HCT116 (cell line): ENCODE measurements at places on chromosomes 5 and 9. TPM values are rescaled to one million over a fixed set of nuclear protein-coding genes. Genes with fewer than 3 reads are reported as not detected.

The TMOD1 gene
- total RNA-seq: 4.4 TPM

The FOXD1 gene
- 26.8 TPM for total RNA-seq

DNA sequence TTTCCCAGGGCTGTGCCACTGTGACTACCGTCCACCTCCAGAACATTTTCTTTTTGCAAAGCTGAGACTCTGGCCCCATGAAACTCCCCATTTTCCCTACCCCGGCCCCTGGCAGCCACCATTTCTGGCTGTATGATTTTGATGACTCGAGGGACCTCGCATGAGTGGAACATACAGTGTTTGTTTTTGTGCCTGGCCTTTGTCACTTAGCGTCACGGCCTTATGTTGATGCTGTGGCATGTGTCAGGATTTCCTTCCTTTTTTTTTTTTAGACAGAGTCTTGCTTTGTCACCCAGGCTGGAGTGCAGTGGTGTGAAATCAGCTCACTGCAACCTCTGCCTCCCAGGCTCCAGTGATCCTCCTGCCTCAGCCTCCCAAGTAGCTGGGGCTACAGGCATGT is 42.7 kb downstream of the ASS1 start:
- DNase-seq: no peak

The CAMK2A gene
- total RNA-seq: not detected

GRCh38 chr5:68894673-68895072 is 199.1 kb upstream of the SLC30A5 start:
- no peak for DNase-seq

DNA sequence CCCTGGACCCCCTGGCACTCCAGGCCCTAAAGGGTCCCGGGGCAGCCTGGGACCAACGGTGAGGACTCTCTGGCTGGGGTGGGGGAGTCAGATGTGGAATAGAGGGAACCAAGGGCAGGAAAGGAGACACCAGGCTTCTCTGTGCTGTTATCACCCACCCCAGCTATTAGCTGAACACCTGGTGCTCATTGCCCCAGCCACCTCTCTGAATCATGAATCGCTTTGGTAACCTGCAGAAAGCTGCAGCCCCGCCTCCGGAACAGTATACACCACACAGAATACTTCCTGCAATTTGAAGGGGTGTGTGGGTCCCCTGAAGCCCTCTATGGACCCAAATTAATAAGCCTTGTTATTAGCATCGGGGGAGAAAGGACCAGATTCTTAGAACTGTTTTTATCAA is 40.4 kb upstream of the ORM1 start:
- DNase-seq: no peak

DNA sequence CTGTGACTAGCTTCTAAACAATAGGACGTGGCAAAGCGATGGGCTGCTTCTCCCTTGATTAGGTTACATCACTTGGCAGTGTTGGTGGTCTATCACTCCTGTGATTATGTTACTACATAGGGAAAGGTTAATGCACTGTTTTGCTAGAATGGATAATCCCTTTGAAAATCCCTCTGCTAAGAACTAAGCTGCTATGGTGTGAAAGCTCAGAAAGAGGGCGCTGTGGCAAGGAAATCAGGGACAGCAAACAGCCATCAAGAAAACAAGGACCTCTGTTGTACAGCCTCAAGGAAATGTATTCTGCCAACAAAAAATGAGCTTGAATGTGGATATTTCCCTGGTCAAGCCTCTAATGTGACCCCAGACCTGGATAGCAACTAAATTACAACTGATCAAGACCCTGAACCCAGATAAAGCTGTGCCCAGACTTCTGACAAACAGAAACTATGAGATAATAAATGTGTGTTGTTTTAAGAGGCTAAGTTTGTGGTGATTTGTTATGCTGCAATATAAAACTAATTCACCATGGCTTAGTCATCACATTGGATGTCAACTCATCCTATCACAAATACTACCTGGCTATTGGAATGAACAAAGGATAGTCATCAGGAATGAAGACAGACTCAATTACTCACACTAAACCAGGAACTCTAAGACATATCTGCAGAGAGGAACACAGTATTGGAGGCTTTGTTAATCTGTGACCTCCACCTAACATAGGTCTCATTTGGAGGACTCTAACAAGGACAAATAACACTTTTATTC is 1215.9 kb downstream of the EFNA5 start:
- DNase-seq: peak; percentile 59

DNA sequence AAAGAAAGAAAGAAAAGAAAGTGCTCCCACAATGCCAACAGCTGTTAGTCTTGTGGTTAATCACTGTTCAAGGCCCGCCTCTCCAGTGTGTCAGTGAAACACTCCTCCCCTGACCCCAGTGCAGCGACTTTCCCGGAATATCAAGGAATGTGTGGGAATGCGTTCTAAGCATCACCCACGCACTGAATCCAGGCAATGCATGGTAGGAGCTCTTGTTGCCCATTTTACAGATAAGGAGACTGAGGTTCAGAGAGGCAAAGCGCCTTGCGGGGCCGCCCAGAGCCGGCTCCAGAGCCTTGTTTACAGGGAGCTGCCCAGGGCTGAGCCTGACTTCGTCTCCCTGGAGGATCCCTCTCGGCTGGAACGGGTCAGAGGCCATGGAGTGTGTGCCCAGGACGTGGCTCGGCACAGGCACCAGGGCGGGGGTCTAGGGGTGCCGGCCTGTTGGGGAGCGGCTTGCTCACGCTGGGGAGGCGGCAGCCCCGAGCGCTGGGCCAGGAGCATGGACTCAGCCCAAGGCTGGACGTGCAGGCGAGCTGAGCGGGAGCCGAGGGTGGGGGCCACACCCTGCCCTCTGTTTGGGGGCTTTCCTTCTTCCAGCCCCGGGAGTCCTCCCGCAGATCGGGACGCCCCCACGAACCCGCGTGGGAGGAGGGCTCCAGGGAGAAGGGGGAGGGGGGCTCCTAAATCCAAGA is 823 bp downstream of the ST6GALNAC6 start:
- DNase-seq: no peak

DNA sequence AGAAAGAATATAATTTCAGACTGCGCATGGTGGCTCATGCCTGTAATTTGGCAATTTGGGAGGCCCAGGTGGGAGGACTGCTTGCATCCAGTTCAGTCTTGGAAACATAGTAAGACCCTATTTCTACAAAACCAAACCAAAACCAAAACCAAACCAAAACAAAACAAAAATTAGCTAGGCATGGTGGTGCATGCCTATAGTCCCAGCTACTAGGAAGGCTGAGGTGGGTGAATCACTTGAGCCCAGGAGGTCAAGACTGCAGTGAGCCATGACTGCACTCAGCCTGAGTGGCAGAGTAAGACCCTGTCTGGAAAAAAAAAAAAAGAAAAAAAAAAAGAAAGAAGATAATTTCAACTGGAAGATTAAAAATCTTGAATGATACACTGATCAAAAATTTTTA is 137.0 kb upstream of the ACOT12 start:
- no peak for DNase-seq

DNA sequence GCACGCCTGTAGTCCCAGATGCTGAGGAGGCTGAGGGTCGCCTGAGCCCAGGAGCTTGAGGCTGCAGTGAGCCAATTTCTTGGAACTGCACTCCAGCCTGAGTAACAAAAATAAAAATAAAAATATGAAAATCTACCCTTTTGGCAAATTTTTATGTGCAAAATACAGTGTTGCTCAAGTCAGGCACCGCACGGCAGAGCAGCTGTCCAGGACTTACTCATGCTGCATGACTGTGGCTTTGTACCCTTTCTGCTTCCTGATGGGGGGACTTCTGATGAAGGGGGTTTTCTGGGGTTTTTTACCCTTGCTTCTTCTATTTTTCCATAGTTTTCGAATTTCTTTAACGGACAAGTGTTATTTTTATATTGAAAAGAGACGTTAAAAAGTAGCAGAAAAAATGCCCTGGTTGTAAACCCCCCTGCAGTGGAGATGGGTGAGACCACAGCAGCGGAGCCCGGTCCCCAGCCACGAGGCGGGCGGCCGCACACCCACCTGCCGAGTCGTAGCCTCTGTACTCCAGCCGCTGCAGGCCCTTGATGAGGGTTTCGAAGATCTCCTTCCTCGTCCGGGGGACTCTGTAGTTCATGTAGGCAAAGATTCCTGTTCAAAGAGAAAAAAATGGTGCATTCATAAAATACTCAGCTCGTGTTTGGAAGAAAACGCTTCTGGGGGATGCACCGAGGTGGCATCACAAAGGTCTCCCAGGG is 15.0 kb downstream of the GFPT2 start:
- no peak for DNase-seq

The MYORG gene
- 8.5 TPM for total RNA-seq

The EGFLAM gene
- total RNA-seq: not detected

GRCh38 chr5:91390268-91390667 is 7.2 kb upstream of the ARRDC3 start:
- DNase-seq: no peak

GRCh38 chr5:111562561-111562960 is 50.2 kb upstream of the STARD4 start:
- no peak for DNase-seq

- DNase-seq: no peak
Observed at GRCh38 chr5:72301557-72301956, 18.5 kb downstream of the MRPS27 start.

DNA sequence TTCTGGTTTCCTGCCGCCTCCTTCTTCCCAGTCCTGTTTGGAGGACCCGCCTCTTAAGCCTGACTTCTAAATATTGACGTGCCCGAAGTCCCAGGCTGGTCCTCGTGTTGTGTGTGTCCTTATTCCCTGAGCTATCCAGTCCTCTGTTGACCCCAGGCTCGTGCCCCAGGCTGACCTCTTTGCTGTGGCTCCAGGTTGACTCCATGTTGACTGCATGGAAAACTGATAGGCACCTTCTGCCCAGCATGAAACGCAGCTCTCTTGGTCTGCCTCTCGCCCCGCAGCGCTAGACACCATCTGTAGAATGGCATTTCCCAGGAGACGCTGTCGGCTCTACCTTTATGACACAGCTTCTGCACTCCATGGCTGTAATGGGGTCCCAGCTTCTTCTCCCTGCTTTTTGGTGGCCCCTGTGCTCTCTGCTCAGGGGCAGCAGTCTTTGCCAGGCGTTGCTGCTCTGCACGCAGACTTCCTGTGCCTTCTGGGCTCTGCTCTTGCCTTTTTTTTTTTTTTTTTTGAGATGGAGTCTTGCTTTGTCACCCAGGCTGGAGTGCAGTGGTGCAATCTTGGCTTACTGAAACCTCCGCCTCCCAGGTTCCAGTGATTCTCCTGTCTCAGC is 28.4 kb downstream of the EHMT1 start:
- no peak for DNase-seq

- DNase-seq: no peak
Observed at GRCh38 chr5:59209758-59210359, 627.0 kb downstream of the RAB3C start.

DNA sequence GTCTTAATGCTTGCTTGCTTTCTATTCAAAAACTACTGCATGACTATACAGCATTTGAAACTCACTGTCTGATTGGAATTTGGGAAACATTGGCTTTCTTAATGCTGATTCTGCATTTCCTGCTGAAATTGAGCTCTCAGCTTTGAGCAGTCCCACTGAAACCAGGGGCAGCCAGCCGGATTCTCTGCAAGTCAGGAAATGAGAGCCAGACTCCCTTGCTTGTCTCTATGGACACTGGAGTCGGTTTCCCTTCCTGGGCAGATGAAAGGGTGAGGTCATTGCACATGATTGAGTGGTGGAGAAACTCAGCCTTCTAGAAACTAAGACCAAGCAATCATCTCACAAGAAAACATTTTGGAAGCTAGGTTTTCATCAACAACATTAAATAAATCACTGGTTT is 119.7 kb upstream of the SPATA31C2 start:
- DNase-seq: no peak
